H9 (cell line): ENCODE measurements at places on chromosomes 7 and 10.
A peak's percentile ranks its signal among the peaks of the same experiment; 100 is the strongest.

- H3K36me3 ChIP-seq: no peaks in the 10 kb centered on the region
- no peak overlapping the region for H3K27ac ChIP-seq
- H3K4me1 ChIP-seq: no peaks in the 10 kb centered on the region
- no peaks in the 10 kb centered on the region for H3K27me3 ChIP-seq
- no peak overlapping the region for H3K4me3 ChIP-seq
Measured at GRCh38 chr7:80444811-80445210, 67.1 kb downstream of the GNAT3 start.

GRCh38 chr7:3688071-3688470, 387.0 kb downstream of the SDK1 start:
- DNase-seq: no peak
- no peaks in the 10 kb centered on the region for H3K27me3 ChIP-seq
- no peak overlapping the region for H3K4me3 ChIP-seq
- peaks cover 8% of the 10 kb centered on the region; the same call in 1 of the 2 replicates for H3K36me3 ChIP-seq
- H3K4me1 ChIP-seq: peaks cover 9% of the 10 kb centered on the region; the same call in 1 of the 2 replicates

- H3K4me1 ChIP-seq: no peaks in the 10 kb centered on the region
- no peak overlapping the region for H3K4me3 ChIP-seq
- peak; percentile 46 for DNase-seq
Measured at GRCh38 chr10:130737621-130738020, 573.9 kb downstream of the TCERG1L start.

DNA sequence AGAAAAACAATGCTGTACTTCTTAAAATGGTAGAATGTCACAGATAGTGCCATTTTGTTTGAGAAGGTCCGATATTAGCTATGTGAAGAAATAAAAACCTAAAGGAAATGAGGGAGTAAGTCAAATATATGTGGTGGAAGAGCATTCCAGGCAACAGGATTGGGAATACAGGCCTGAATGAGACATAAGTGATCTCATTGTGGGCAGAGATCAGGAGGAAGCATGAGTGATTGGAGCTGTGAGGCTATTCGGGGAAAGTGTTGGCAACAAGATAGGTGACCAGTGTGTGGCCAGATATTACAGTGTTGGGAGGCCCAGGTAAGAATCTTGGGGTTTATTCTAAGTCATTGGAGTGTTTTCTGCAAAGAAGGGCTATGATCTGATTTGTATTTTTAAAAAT, 41.3 kb upstream of the AGMO start:
- DNase-seq: no peak
- no peaks in the 10 kb centered on the region for H3K4me1 ChIP-seq
- H3K27me3 ChIP-seq: no peaks in the 10 kb centered on the region
- no peaks in the 10 kb centered on the region for H3K36me3 ChIP-seq
- no peak overlapping the region for H3K4me3 ChIP-seq

DNA sequence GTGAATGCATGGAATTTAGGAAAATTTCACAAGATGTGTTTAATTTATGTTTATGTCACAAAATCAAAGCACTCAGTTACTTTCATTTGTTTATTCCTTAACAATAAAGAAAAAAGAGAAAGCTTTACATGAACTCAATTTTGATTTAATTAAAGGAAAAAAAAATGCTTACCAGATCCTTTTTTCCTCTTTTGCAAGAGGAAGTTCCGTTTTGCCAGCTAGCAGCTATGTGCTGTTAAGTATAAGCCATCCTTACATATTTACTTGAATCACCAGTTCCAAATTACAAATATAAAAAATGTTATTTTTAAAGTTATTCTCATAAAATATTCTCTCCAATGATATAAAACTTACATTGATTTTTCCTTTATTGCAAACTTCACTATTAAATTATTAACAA, 12.7 kb downstream of the MRC1 start:
- H3K4me1 ChIP-seq: no peaks in the 10 kb centered on the region
- no peak overlapping the region for H3K4me3 ChIP-seq
- no peak overlapping the region for H3K27ac ChIP-seq
- no peaks in the 10 kb centered on the region for H3K36me3 ChIP-seq
- DNase-seq: no peak
- H3K27me3 ChIP-seq: no peaks in the 10 kb centered on the region

- peak; percentile 48 for DNase-seq
- H3K4me3 ChIP-seq: peak overlapping the region; percentile 31; the same call in 1 of the 2 replicates
- H3K27ac ChIP-seq: no peak overlapping the region
- no peaks in the 10 kb centered on the region for H3K27me3 ChIP-seq
Measured at GRCh38 chr7:135800560-135800959, 51.9 kb upstream of the FAM180A start.

DNA sequence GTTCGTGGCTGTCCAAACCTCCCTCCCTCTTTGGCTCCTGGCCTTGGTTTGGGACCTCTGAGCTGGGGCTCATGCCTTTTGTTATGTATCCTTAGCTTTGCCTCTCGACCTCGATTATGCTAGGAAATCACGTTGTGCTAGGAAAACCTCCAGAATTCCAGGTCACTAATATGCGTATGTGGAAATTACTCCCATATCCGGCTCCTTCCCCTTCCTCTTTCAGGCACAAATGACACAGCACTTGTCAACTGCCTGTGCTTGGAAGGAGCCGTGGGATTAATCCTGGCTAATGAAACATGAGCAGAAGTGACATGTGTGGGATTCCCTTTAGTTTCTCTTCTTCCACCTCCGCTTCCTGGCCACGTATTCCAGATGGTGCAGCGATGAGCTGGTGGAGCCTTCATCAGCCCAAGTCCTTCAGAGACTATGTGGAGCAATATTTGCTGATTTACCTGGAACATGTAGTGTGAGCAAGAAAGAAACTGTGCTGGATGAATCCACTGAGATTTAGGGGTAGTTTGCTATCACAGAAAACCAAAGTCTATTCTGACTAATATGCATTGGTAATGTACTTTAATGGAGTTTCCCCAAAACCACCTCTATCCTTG, 149.2 kb downstream of the REEP3 start:
- no peaks in the 10 kb centered on the region for H3K27me3 ChIP-seq
- peak overlapping the region; percentile 72 for H3K27ac ChIP-seq
- no peaks in the 10 kb centered on the region for H3K36me3 ChIP-seq

GRCh38 chr7:28180364-28181147, at the start of gene JAZF1:
Gene JAZF1 (minus strand): TSS chr7:28180795.
- DNase-seq: peak; percentile 88
- no peaks in the 10 kb centered on the region for H3K27me3 ChIP-seq
- H3K27ac ChIP-seq: no peak within 1 kb of the TSS
- peaks cover 13% of the 10 kb centered on the region for H3K4me1 ChIP-seq

DNA sequence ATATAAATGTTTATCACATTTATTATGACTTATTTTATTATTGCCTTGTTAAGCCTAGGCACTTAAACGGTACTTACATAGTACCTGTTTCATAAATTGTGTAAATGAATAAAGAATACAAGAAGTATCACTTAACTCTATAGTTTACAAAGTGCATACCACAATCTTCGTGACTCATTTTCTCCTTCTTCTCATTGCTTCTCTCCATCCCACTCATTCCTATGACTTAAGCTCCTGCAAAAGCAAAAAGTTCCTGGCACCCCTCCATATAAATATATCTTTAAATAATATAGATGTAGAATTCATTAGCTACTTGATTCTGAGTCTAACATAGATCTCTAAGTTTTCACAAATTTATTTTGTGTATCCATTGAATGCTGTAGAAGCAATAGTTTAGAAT, 1382.0 kb upstream of the CELF2 start:
- H3K4me1 ChIP-seq: no peaks in the 10 kb centered on the region
- no peak for DNase-seq
- no peak overlapping the region for H3K27ac ChIP-seq
- no peak overlapping the region for H3K4me3 ChIP-seq

DNA sequence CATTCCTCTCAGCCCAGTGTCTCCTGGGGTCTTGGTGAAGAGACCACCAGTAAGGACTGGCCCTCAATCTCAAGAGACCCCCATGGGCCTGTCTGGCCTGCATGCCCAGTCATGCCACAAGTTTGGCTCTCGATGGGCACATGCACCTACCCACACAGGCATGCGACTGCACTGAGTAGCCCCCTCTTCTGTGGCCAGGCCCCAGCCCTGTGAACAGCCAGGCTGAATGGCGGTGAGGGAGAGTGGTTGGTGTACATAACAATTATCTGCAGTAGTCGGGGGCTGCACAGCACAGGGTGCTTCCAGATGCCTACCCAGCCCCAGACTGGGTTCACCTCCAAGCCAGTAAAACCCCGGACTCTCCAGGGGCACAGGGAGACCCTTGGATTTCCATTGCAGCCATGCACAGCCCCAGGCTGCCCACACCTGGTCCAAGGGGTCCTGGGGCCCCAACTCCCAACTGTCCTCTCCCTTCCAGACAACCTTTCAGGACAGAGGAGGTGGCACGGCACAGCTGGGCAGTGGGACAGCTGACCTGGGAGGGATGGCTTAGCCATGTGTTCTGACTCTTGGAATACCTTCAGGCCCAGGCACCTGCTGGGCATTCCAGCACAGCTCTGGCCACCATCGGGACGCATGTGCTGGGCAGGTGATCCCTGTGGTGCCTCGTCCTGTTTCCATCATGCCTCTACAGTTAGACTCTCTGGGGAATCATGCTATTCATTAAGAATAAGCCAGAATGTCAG, 21.0 kb upstream of the CSGALNACT2 start:
- H3K36me3 ChIP-seq: no peaks in the 10 kb centered on the region; the same call in 1 of the 2 replicates
- no peak overlapping the region for H3K4me3 ChIP-seq
- H3K27ac ChIP-seq: no peak overlapping the region
- H3K27me3 ChIP-seq: no peaks in the 10 kb centered on the region

GRCh38 chr10:74164716-74165529, 13.9 kb downstream of the ADK start:
- no peak for DNase-seq
- H3K4me1 ChIP-seq: no peaks in the 10 kb centered on the region
- H3K4me3 ChIP-seq: no peak overlapping the region

- no peak overlapping the region for H3K27ac ChIP-seq
- H3K36me3 ChIP-seq: no peaks in the 10 kb centered on the region
- no peaks in the 10 kb centered on the region for H3K4me1 ChIP-seq
- H3K4me3 ChIP-seq: no peak overlapping the region
- no peaks in the 10 kb centered on the region for H3K27me3 ChIP-seq
- no peak for DNase-seq
Measured at GRCh38 chr10:8136736-8137135, 82.2 kb downstream of the GATA3 start.

DNA sequence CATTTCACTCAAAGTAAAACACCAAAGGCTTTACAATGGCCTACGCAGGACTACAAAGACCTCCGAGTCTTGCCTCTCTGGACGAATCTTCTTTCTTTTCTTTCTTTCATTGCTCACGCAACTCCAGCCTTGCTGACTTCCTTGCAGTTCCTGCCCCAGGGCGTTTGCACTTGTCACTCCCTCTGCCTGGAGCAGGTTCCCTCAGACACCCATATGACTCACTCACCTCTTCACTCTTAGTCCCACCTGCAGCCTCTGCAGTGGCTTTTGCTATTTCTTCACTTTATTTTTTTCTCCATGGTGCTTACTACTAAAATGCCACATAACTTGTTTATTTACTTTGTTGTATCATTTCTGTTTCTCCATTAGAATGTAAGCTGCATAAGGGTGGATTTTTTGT, 33.1 kb downstream of the GHRHR start:
- peaks cover 13% of the 10 kb centered on the region for H3K36me3 ChIP-seq
- no peak for DNase-seq
- H3K27ac ChIP-seq: no peak overlapping the region
- no peaks in the 10 kb centered on the region for H3K4me1 ChIP-seq
- no peak overlapping the region for H3K4me3 ChIP-seq
- no peaks in the 10 kb centered on the region for H3K27me3 ChIP-seq

GRCh38 chr7:43387932-43388331, 195.0 kb upstream of the STK17A start:
- peaks cover 2% of the 10 kb centered on the region; the same call in 1 of the 2 replicates for H3K4me1 ChIP-seq
- peaks cover 26% of the 10 kb centered on the region for H3K36me3 ChIP-seq
- DNase-seq: no peak
- no peaks in the 10 kb centered on the region for H3K27me3 ChIP-seq
- H3K27ac ChIP-seq: no peak overlapping the region
- H3K4me3 ChIP-seq: no peak overlapping the region

DNA sequence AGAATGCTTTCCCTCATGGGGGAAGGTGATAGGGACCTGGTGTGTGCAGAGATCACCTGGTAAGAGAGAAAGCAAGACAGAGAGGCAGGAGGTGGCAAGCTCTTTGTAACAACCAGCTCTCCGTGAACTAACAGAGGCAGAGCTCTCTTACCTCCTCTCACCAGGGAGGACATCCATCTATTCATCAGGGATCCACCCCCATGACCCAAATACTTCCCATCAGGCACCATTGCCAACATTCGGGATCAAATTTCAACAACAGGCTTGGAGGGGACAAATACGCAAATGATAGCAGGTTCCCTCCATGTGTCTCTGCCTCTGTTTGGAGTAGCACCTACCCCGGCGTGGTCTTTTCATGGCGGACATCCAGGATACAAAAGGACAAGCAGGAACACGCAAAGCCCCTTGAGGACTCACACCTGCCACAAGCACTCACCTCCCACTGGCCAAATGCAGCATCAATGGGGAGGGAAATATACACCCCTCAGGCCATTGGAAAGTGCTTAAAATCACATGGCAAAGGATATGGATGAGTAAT, 431.2 kb upstream of the AUTS2 start:
- no peak for DNase-seq
- no peak overlapping the region for H3K4me3 ChIP-seq
- H3K27ac ChIP-seq: no peak overlapping the region
- peaks cover 11% of the 10 kb centered on the region for H3K36me3 ChIP-seq
- H3K4me1 ChIP-seq: no peaks in the 10 kb centered on the region

DNA sequence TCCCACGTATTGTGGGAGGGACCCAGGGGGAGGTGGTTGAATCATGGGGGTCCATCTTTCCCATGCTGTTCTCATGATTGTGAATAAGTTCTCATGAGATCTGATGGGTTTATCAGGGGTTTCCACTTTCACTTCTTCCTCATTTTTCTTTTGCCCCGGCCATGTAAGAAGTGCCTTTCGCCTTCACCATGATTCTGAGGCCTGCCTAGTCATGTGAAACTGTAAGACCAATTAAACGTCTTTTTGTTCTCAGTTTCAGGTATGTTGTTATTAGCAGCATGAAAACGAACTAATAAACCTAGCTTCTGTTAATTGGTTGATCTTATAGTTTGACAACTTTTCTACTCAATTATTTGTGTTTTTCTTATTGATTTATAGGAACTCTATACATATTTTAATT, 206.3 kb downstream of the NXPH1 start:
- H3K36me3 ChIP-seq: no peaks in the 10 kb centered on the region
- H3K27ac ChIP-seq: no peak overlapping the region
- no peaks in the 10 kb centered on the region; the same call in 1 of the 2 replicates for H3K4me1 ChIP-seq
- no peaks in the 10 kb centered on the region for H3K27me3 ChIP-seq
- no peak overlapping the region for H3K4me3 ChIP-seq
- DNase-seq: no peak
